ENCODE measurements at places on chromosomes 6 and 20.

GRCh38 chr20:36313926-36314325 is 7.8 kb downstream of the DLGAP4 start:
- no peak for DNase-seq

DNA sequence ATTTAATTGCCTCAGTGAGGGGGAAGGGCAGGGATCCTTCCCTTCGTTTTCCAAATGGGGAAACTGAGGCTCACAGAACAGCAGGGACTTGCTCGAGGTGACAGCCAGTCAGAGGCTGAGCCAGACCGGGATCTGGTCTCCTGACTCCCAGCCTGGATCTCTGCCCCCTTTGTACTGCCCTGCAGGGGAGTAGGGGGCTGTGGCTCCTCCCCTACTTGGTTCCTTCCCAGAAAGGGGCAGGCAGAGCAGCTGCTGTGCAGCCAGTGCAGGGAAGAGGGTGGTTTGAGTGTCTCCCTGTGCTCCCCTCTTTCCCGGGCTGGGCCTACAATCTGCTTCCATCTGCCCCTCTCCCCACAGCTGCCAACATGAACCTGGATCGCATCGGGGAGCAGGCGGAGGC is 37.6 kb downstream of the UQCC2 start:
- no peak for DNase-seq

DNA sequence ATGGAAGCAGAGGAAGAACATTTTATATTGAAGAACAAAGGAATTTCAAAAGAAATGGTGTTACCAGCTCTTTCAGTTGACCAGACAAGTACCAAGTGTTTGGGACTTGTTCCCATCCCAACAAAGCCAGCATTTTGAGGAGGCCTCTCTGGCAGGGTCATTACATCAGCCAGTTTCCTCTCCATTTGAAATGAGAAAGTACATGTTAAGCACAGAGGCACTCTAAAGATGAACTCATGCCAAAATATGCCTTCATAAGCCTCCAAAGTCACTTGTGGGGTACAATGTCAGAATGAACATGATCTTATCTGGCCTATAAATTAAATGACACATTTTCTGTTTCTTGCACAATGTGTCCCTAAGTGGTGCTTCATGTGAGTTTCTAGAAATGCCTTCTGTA is 223.9 kb downstream of the PRL start:
- no peak for DNase-seq

- DNase-seq, result no peak
Measured at GRCh38 chr6:5990786-5991185, 15.9 kb downstream of the NRN1 start.

GRCh38 chr6:162539321-162539720 is 188.2 kb downstream of the PRKN start:
- no peak for DNase-seq

DNA sequence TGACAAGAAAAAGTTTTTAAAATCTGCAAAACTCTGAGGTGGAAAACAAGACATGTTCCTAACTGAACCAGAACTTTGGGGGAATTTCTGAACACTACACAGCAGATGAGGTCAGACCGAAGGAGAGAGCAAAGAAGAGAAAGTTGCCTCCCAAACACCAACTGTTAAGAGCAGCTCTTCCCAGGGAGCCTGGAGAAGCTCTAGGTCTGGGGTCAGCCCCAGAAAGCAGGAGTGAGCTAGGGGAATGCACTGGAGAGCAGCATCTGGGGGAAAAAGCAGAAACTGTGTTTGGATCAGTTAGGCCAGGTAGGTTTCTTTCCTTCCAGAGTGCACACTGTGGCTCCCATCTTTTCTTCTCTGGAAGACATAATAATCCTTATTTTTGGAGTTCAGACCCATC is 41.3 kb downstream of the FKBP5 start:
- no peak for DNase-seq

- no peak for DNase-seq
Measured at GRCh38 chr6:164325168-164325567, 910.6 kb downstream of the QKI start.

DNA sequence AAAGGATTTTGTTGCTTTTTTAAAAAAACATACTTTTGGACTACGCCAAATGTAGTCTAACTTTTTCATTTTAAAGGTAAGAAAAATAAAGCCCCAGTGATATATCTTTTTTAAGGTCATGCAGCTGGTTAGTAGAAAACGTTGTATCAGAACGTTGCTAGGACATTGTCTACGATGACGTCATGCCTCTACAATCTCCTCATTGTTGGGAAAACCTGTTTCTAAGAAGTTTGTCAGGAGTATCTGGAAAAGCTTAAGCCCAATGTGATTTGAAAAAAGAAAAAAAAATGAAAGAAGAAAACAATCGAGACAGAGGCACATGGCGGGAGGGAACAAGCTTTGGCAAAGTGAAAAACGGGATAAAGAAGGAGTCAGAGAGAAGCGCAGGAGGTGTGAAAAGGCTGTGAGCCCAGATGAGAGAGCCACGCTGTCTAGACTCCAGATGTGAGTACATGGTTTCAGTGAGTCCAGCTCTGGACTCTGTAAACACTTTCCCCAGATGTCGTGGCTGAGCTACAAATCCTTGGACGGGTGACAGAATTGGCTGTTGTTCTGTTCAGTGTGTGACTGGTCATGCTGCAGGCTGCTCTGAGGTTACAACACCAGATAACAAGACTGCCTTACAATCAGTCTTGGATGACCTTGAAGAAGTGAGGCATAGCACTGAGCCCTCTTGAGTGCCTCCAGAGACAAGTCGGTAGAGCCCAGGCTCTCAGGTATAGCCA is 656.7 kb upstream of the ID4 start:
- DNase-seq, result no peak

DNA sequence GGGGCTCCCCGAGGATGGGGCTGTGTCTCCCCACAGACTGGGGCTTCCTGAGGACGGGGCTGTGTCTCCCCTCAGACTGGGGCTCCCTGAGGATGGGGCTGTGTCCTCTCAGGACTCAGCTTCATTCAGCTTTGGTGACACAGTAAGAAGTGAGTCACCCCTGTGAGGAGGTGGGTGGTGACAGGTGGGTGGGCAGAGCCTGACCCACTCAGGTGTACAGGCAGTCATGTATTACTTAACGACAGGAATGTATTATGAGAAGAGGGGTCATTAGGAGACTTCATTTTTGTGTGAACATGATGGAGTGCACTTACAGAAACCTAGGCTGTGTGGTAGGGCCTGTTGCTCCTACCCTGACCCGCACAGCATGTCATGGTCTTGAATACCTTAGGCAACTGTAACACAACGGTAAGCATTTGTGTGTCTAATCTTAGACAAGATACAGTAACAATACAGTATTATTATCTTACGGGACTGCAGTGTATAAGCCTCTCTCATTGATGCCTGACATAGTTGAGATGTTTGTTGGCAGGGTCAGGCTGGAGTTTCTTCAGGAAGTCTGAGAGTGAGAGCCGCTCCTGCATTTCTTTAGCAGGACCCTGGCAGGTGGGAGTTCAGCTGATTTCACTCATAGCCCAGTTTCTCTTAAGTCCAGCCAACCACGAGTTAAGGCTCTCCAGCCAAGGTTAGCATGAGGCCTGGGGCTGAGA is 10.9 kb upstream of the PGC start:
- DNase-seq, result no peak

DNA sequence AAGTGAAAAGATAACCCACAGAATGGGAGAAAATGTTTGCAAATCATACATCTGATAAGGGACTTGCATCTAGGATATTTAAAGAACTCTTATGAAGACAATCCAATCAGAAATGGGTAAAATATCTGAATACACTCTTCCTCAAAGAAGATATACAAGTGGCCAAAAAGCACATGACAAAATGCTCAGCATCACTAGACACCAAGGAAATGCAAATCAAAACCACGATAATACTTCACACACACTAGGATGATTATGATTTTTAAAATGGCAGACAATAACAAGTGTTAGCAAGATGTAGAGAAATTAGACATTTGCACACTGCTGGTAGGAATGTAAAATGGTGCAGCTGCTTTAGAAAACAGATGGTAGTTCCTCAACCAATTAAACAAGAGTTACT is 34.8 kb upstream of the SIRT5 start:
- no peak for DNase-seq

- no peak for DNase-seq
Measured at GRCh38 chr20:35490736-35491181, 35.4 kb downstream of the CEP250 start.

GRCh38 chr6:135318738-135319469 is 137.8 kb downstream of the MYB start:
- no peak for DNase-seq

DNA sequence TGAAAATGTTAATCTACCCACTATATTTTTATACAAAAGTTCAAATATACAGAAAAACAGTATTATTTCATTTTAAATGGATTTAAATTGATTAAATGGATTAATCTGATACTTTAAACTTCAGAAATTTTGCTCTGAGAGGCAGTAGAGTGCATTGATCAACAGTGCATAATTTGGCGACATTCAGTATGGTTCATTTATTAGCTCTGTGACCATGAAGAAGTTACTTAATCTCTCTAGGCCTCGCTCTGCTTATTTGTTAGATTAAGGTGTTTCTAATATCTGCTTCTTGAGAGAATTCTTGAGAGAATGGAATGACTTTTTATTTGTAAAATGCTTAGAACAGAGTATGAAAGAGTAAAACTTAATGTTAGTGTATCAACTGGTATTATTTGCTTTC is 8.9 kb downstream of the PDE7B start:
- DNase-seq, result no peak

GRCh38 chr6:157432892-157433265 is 51.9 kb downstream of the ZDHHC14 start:
- DNase-seq, result no peak

GRCh38 chr6:747921-748320 is 55.0 kb upstream of the EXOC2 start:
- no peak for DNase-seq

DNA sequence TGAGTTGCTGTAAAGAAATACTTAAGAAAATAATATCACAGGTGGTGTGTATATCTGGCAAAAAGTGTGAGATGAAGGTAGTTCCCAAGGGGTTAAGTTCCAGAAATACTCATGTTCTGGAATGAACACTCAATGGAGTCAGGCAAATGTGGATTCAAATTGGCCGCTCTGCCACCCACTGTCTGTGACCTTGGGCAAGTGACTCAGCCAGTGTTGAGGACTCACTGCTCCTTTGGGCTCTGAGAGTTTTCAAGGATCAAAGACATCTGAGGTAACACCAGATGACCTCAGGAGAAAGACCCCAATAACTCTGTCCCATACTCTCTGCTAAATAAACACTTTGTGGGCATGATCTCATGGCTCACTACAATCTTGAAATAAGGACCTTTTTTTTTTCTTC is 59.2 kb upstream of the EYA2 start:
- no peak for DNase-seq

DNA sequence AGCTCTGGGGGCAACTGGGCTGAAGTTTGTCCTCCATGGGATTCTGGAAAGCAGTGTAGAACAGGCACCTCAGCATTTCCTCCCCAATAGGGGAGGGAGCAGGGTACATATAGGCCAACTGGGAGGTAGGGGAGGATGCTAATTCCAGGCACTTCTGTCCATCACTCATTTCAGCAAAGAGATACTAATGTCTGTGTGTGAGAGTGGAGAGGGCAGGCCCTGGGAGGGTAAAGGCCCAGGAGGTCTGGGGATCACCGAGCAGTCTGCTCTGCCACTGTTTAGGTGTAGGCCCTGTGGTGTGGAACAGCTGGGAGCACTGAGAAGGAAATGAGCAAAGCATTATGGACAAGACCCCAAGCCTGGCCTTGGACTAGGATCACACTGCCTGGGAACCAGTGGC is 158.7 kb downstream of the SLC24A3 start:
- DNase-seq, result no peak

GRCh38 chr6:112010328-112010727 is 43.6 kb upstream of the CCN6 start:
- DNase-seq, result no peak

DNA sequence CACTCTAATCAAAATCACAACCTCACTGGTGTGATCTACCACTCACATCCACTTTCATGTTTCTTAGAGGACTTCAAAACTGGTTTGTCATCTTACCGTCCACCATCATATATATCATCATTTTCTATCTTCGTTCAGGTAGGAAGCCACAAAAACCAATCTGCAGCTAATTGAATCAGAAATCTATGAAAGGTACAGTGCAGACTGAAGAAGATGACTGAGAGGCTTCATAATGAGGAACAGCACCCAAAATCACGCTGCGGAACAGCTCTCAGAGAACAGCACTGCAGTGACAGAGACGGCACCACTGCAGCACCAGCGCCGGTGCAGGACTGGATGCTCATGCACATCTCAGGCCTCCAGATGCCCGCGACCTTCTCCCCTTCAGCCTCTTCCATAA is 13.0 kb downstream of the GMDS start:
- no peak for DNase-seq
